ENCODE measurements at places on chromosomes 6 and 20.

- DNase-seq, result peak; percentile 40
These were observed 7.5 kb upstream of the FOXP4 start for GRCh38 chr6:41538556-41539182.

DNA sequence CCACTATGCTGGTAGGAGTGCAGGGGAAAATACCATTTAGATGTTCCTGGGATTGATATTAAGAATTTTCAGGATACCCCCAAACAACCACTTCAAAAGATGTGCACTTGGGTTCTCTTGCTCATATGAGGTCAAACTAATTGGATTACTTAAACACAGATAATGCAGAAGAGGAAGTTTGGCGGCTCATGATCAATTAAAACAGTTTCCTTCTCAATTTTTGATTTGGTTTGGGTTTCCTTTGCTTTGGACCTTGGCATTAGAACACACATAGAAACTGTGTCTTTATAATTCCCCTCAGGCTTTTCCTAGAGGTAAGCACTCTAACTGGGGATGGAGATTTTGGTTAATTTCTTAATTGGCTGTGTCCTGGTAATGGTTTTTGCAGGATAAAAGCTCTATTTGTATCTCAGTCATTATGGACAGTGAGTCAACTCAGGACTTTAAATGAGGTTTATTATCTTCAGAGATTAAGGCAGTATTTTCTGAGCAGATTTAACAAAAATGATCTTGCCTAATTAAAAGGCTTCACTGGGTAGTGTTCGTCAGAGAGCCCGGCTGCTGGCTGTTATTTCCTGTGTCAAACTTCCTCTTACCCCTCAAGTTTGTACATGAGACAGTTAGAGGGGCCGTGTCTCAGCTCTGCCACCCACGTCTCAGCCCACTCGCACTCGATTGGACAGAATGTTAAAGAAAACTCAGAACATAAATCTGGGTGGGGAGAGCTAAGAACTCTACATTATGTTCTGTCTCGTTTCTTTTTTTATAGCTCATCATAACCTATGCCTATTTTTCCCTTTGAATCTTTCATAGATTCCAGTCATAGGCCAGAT is 50.3 kb upstream of the PREP start:
- peak; percentile 69 for DNase-seq

DNA sequence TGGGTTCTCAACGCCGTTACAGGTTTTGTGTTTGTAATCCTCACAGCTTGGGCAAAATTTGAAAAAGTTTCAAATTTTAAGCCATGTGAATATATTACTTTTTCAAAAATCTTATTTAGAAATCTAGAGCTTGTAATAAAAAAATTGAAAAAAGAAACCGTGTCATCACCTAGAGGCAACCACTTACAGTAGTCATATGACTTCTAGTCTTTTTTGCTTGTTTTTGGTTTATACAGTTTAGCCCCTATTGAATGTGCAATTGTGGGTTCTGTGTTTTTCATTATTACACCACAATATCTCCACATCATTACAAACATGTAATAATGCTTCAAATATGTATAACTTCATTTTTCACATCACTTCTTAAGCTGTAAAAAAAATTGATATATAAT is 888 bp downstream of the DYNLRB1 start:
- DNase-seq, result no peak

DNA sequence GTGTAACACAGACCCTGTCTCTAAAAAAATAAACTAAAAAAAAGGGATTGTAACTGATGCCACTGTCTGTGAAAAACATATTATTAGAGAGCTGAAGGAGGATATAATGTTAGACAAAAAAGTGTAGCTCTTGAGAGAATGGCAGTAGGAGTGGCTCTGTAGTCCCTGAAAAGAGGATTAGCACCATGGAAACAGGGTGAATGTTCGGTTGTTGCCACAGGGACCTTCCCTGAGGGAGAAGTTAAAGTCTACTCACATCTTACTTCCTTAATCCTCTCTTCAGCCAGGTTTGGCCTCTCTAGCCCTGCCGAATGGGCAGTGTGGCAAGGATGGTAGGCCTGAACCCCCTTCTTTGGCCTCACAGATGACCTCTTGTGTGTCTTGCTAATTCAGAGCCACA is 12.1 kb downstream of the SCAND1 start:
- no peak for DNase-seq

DNA sequence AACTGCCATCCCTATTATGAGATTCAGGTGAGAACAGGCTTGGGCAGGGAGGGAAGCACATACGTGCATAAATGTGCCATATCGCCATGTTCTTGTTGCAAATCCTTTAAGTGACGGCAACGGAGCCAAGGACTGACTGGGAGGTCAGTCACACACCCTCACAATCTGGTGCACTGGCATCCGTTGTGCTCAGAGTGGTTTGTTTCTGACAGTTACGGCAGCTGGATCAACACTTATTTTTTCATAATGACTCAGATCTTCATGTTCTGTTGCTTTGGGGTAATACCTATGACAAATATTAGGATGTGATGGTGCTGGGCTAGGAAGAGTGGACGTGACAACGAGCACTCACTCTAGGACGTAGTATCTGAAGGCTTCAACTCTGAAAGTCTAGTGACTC is 56.2 kb upstream of the PREP start:
- peak; percentile 27 for DNase-seq

Measured in CD4-positive, alpha-beta T cell treated with Interleukin-15 for 1 hour (primary cell).